ENCODE measurements at places on chromosomes 12 and 14.

GRCh38 chr12:93571925-93572711 is at the start of gene SOCS2:
Gene SOCS2 (plus strand): TSS chr12:93572675. CDS start chr12:93572898, 223 bp downstream.
- peak; percentile 19 for DNase-seq

DNA sequence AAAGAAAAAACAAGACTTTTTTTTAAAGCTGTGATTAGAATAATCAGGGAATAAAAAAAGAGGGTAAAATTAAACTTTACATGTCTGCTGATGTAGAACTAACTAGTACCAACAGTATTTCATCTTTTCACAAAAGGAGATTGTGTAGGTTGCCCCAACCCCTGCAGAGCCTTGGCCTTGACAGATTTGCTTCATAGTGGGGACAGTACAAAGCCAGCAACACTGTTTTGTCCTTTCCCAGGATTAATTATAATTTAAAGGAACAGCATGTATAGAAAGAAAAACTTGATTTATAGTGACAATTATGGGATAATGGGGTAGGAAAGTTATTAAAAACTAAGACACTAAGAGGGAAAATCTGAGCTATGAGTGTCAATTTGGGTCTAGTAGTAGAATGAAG is 604.0 kb downstream of the GALC start:
- no peak for DNase-seq

GRCh38 chr12:3791256-3791874 is 38.5 kb upstream of the CRACR2A start:
- no peak for DNase-seq

DNA sequence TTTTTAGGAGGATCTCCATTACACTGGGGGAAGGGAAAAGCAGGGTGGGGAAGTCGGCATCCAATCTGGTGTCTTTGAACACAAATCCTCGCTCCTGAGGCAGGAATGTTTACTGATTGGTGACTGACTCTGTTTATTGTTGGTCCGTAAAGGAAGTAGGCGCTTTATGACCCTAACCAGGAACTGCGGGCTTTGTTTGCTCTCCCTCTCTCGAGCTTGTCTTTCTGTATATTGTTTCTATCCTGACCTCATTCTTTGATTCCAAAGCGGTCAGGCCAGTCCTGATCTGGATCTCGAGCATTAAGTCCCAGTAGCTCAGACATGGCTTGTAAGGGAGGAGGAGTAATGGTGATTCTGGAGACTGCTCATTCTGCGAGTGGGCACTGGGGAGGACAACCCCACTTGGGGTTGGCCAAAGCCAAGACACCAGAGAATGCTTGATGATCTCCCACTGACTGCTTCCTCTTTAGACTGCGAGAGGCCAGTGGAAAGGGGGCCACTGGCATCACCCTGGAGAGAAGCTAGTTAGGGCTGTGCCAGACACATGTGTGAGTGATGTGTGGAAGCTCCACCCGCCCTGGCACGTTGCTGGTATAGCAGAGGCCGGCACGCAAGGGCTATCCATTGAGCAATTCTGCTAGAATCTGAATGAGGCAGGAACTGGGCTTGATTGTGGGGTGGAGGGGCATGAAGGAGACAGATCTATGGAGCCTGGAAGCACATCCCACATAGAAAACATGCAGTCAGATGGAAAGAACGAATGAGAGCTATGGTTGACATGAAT is 194.6 kb downstream of the PAX9 start:
- DNase-seq, result no peak

DNA sequence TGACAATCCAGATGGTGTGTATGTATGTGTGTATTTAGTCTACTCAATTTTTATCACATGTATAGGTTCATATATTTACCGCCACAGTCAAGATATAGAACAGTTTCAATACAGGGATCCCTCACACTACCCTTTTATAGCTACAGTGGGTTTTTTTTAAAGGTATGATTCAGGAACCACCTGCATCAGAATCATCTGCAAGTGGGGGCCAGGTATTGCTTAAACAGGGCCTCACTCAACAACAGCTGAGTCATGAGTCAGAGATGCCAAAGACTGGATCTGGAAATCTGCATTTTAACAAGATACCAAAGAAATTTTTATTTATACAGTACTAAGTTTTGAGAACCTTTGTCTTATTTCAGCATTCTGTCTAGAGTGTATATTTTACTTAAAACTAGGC is 117.6 kb downstream of the SLC35F4 start:
- DNase-seq, result no peak
